ENCODE measurements at places on chromosomes 5 and 9.

- DNase-seq = no peak
Observed at GRCh38 chr5:43729846-43730478, 127.0 kb downstream of the NNT start.

DNA sequence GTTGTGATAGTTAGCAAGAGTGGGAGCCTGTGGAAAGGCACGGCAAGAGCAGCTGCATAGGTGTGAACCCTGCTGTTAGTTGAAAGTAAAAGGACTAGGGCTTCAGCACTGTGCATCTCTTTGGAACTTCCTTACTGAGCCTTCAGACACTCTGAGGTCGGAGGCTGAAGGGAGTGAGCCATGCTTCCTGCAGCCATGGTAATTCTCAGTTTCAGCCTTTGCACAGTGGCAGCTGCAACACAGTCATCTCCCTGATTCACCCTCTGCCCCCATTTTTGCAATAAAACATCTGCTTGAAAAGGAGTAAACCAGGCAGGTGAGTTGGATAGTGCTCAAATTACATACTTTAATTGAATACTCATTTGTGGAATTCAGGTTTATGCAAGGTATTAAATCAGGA lies 6.5 kb upstream of the TLE4 start:
- no peak for DNase-seq

DNA sequence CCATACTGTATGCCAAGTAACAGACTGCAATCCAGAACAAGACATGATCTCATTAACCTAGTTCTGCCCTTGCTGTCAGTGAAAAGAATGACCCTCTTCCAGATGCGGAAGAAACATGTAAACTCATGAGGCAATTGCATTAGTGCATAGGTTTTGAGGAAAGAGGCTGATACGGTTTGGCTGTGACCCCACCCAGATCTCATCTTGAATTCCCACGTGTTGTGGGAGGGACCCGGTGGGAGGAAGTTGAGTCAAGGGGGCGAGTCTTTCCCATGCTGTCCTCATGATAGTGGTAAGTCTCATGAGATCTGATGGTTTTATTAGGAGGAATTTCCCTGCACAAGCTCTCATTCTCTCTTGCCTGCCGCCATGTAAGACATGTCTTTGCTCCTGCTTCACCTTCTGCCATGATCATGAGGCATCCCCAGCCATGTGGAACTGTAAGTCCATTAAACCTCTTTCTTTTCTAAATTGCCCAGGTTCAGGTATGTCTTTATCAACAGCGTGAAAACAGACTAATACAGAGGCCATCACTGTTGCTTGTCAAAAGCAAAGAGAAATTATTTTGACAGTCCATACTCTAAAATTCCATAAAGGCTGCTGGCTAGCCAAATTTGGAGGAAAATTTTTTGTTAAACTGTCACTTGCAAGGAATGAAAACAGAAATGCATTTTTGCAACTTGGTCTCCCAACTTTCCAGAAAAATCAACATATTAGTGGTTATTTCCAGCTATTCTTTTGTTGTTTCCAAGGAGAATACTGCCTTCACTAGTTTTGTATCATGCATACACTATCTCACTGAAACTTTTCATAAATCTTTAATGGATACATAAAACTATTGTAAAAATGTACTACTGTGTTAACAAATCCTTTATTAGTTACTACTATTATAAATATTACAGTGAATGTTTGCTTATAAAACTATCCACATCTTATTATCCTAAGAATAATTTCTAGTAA lies 3.2 kb upstream of the ARL15 start:
- DNase-seq = no peak

- DNase-seq = no peak
Observed at GRCh38 chr5:57432876-57433275, 49.7 kb downstream of the ACTBL2 start.

DNA sequence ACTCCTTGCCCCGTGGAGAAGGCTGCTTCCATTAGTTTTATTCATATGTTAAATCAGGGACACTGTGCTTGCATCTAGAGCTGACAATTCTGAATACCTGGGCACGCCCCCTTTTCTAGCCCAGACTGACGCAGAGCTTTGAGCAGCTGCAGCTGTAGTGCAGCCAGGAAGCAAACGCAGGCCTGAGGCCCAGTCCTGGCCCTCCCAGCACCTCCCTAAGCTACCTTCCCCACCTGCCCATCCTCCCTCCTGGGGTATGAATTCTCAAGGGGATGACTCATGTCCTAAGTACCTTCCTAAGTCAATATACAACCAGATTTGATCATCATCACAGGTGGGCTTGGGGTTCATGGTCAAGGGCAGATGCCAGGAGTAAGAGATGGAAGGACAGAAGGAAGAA lies 3.5 kb downstream of the PHF19 start:
- DNase-seq = no peak

DNA sequence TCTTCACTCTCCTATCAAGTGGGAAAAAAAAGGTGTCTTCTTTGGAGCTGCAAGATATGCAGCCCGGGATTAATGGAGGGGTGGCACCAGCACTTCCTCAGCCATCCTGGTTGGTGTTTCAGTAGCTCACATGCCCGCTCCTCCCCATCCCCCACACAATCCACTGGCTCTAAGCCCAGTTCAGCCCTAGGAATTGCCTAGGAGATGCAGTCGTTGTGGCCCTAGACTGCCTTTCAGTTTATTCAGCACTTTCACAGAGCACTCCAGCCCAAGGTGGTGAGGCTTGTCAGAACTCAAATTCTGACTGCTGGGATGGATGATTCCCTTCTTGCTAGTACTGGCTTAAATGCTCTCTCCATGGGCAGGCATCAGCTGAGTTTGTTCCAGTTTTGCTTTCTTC lies 35.1 kb upstream of the EDIL3 start:
- no peak for DNase-seq

GRCh38 chr5:122858451-122858850 lies 13.0 kb downstream of the SNX24 start:
- no peak for DNase-seq

DNA sequence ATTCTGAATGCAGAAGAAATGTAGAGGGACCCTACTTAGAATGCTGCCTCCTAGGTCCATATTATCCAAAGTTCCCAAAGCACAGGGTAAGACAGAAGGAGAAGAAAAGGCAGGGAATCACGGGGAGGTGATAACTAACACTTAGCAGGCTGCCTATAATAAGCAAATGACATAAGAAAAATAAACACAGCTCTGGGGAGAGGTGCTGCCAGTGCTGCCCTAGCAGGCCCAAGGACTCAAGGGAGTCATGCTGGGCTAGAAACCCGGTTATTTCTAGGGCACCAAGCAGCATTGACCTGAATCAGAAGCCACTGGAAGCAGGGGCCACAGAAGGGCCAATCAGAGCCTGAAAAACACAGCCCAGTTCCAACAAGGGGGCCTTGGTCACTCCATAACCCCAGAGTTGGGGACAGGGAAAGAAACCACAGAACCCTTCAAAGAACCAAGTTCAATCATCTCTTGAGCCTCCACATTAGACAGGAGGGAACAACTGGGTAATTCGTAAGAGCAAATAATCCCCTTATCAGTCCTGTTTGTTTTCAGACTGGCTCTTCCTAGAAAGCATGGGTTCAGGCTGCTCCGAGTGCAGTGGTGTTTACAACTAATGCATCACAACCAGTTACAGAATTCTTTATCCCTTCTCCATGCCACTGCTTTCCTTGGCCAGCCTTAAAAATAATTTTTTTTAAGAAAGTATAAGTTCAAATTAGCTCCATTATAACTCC lies 24.0 kb downstream of the NRG2 start:
- no peak for DNase-seq

GRCh38 chr5:126359884-126360283 lies 63.3 kb upstream of the GRAMD2B start:
- DNase-seq = no peak

GRCh38 chr5:176818391-176819098 lies 8.2 kb downstream of the UNC5A start:
- DNase-seq = no peak

- DNase-seq = no peak
Observed at GRCh38 chr9:129012893-129013448, 15.2 kb downstream of the SH3GLB2 start.

- DNase-seq = no peak
Observed at GRCh38 chr5:3715062-3715461, 119.4 kb downstream of the IRX1 start.

- no peak for DNase-seq
Observed at GRCh38 chr5:96771395-96771794, 36.4 kb downstream of the ERAP1 start.

- DNase-seq = no peak
Observed at GRCh38 chr5:150653145-150653761, 7.8 kb upstream of the MYOZ3 start.

DNA sequence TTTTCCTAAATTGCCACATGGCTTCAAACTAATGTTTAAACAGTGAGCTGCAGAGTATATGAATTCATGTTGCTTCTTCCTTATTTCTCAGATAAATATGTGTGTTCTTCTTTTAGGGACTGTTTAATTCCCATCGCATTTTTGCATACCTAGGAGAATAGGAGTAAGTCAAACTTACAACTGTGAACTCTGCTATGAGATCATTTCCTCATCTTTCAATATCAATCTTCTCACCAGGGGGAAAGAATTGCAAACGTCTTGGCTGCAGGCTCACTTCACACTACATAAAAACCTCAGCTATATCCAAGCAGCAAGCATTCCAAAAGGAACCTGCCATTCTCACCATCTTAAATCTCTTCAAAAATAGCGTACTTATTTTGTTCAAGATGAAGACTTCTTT lies 271.0 kb downstream of the DNAH5 start:
- DNase-seq = no peak

DNA sequence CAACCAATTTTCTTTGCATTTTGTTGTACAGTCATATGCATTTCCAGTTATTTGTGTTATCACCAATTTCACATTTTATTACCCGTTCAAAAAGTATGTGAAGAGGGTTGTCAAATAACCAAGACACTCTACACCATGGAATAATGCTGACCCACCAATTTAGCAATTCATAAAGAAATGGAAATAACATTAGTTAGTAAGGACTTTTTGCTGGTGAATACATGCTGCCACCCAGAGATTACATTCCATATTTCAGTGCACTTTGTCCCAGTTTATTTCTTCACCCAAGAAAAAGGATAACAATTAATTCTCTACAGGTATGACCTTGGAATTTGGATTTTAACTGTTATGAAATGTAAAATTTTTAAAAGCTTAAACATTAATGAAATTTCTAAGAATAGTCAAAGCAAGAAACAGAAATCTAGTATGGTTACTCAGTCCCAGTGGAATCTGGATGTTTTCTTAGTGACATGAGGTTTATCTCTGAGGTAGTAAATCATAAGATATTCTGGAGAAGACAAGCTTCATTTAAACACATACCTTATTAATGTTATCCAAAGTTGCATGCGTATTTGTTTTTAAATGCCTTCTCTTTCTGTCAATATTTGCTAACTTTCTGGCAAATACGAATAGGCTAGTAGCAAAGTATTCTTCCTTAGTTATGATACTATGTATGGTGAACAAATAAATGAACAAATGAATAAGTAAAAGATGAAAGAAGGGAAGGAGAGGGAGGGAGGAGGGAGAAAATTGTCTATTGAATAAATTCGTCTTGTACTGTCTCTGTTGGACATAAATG lies 100.6 kb downstream of the CETN3 start:
- DNase-seq = no peak

DNA sequence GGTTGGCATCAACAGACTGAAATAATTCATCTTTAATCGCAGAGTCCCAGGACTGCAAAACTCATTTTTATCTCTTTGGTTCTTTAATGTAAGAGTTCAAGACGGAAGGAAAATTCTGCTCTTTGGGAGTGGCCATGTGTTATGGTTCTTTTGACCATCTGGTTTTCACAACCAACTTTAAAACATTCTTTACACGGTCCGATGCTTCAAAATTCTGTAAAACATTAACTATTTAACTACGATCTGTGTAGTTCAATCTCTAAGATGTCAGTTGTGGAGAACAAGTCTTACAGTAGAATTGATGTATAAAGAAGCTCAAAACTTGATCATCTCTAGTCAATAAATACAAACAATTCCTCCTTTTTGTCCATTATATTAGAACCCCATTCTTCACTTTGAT lies 83.0 kb downstream of the CMYA5 start:
- DNase-seq = no peak

- no peak for DNase-seq
Observed at GRCh38 chr9:79759460-79759859, 187.7 kb downstream of the TLE4 start.

DNA sequence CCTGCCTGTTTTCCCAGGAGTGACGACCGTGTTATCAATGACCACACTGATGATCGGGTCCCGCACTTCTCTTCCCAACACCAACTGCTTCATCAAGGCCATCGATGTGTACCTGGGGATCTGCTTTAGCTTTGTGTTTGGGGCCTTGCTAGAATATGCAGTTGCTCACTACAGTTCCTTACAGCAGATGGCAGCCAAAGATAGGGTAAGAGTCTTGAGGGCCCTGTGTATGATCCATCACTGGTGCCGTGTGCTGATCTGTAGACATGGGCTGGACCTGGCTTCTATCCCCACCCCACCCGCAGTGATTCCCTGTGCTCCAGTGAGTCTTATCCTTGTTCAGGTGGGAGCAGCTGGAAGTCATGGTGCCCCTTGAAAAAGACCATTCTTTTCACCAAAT lies 26.0 kb downstream of the GABRP start:
- DNase-seq = no peak

- no peak for DNase-seq
Observed at GRCh38 chr5:133400831-133401351, 211.4 kb downstream of the FSTL4 start.

- DNase-seq = no peak
Observed at GRCh38 chr9:75001719-75002421, 26.2 kb downstream of the CARNMT1 start.

- DNase-seq = no peak
Observed at GRCh38 chr9:14278291-14278721, 35.6 kb downstream of the NFIB start.

- DNase-seq = no peak
Observed at GRCh38 chr5:139473565-139473964, 2.8 kb downstream of the SMIM33 start.

DNA sequence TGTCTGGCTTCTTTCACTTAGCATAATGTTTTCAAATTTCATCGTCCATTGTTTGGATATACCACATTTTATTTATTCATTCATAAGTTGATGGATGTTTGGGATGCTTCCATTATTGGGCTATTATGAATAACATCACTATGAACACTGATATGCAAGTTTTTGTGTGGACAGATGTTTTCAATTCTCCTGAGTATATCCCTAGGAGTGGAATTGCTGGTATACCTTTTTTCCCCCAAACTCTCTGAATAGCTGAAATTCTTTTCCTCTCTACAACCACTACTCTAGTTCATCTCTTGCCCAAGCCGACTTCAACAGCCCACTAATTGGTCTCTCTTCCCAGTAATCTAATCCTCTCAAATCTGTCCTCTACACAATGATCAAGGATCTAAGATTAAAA lies 4.7 kb upstream of the ZFR start:
- no peak for DNase-seq
